ENCODE measurements at places on chromosomes 11 and 22. TPM values are rescaled to one million over a fixed set of nuclear protein-coding genes. Genes with fewer than 3 reads are reported as not detected.
A peak's percentile ranks its signal among the peaks of the same experiment; 100 is the strongest.

The GATD1 gene
- 15.0 TPM for polyA plus RNA-seq

The BLID gene
- polyA plus RNA-seq, result 0.94 TPM

The OR52I2 gene
- not detected for polyA plus RNA-seq

The TPBGL gene
- not detected for polyA plus RNA-seq

The CCS gene
- 26.7 TPM for polyA plus RNA-seq

The OTUB1 gene
- 99.0 TPM for polyA plus RNA-seq

The CASP12 gene
- polyA plus RNA-seq, result 0.25 TPM

The HTATIP2 gene
- polyA plus RNA-seq, result 29.2 TPM

The LINC01488 gene
- not detected for polyA plus RNA-seq

The CFAP300 gene
- 2.3 TPM for polyA plus RNA-seq

The GRIK4 gene
- polyA plus RNA-seq, result 0.55 TPM

The DDB1 gene
- 340 TPM for polyA plus RNA-seq

The TMEM86A gene
- polyA plus RNA-seq, result 0.47 TPM

The LRRN4CL gene
- polyA plus RNA-seq, result 5.7 TPM

The BTG4 gene
- not detected for polyA plus RNA-seq

- DNase-seq, result no peak
Observed at GRCh38 chr11:111099028-111099713, 146.4 kb upstream of the POU2AF2 start.

DNA sequence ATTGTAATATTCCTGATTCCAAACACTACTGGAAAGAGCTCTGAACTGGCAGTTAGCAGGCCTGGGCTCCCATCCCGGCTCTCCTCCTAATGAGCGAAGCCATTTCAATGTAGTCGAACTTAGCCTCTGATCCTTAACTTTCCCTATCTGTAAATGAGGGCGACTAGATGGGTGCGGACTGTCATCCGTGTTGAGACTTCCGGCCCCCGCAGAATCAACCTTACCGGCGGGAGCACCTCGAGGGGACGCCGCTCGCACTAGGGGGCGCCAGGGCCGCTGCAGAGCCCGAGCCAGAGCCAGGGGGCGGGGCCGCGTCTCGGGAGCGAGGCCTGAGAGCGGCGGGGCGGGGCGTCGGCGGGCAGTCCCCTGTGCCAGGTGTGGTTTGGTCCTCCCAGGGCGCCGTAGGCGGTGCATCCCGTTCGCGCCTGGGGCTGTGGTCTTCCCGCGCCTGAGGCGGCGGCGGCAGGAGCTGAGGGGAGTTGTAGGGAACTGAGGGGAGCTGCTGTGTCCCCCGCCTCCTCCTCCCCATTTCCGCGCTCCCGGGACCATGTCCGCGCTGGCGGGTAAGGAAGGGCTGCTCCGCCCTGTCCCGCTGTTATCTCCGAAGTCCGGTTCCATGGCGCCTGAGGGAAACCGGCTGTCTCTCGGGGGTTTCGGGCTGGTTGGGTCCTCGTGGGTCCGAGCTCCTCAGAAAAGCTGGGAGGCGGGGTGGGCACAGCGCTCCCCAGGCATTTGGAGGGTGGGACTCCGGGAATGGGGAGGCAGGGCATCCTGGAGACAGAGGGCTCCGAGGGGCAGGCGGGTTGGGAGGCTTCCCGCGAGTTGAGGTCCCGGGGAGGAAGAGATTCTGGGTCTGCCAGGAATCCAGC is at the start of gene LIMK2:
TSS of gene LIMK2 (plus strand) at position 437 of the 869 bp plus-strand sequence. CDS start at position 548, 111 bp downstream.
- peak; percentile 29 for DNase-seq

GRCh38 chr11:113173126-113173525 is 141.3 kb upstream of the TTC12 start:
- no peak for DNase-seq

DNA sequence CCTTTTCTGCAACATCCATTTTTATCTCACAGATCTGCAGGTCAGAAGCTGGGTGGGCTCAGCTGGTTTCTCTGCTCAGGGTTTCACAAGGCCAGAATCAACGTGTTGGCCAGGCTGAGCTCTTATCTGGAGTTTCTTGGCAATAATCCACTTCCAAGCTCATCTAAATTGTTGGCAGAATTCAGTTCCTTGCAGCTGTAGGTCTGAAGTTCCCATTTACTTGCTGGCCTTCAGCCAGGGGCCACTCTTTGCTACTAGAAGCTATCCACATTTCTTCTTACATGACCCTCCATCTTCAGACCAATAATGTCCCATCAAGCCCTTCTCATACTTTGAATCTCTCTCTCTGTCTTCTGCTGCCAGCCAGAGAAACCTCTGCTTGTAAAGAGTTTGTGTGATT is 103.5 kb downstream of the WNT11 start:
- DNase-seq, result no peak

DNA sequence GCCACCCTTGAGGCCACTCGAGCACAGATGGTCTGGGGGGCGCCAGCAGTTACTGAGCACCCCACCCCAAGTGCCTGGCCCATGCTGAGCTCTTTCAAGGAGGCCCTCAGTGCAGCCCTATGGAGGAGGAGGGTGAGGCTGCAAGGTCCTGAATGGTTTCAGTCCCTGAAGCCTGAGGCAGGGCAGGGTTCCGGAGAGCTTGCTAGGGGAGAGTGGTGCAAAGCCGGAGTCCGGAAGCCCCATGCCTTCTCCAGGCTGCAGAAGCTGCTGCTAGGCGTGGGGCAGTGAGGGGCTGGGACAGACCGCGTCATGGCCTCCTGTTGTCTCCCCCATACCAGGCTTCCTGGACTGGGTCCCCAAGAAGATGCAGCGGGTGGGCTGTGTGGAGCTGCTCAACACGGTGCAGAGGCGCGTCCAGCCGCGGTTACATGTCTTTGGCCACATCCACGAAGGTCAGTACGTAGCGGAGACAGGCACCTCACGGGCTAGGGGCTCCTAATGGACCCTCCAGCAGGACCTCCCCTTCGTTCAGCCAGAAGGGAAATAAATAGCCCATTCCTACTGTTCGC is 90.6 kb downstream of the MPPED1 start:
- DNase-seq, result no peak

DNA sequence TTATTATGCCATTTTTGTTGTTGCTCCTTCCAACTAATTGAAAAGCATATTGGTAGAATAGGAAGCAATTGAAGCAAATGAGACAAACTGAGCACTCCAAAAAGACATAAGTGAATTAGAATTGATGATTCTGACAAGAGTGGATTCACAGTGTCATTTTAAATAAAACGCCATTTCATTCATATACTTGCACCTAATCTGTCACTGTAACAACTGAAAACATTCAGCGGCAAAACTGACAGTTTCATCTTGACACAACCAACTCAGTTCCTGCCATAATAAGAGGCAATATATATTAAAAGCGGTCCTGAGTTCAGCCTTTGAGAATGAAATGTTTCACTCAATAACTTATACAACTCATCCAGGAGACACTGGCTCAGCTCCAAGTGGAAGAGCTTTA is 306.8 kb downstream of the CNTN5 start:
- no peak for DNase-seq

DNA sequence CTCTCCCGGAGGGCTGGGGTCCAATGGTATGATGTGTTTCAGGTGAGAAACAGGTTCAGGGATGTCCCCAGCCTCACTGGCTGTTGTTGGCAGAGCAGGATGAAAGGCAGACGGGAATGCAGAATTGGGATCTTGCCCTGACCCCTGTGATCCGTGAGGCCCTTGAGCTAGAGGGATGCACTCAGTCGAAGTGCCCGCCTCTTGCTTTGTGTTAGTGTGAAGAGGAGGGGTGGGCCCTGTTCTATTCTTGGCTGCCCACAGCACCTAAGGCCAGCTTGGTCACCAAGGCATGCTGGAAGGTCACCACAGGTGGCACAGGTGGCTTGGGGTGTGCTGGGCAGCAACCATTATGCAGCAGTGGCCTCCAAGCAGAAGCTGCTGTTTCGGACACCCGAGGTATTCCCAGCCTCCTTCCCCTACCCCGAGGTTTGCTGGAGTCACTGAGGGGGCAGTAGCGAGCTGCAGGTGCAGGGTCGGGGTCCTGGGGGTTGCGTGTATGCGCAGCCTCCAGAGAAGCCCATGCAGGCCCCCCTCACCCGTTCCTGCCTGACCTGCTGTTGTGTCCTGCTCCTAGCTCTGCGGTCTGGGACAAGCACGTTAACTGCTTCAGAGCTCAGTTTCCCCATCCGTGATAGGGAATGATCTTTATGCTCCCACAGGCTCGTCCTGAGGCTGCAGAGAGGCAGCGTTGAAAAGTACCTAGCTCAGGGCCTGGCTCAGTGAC is 13.0 kb downstream of the LRP5 start:
- no peak for DNase-seq

GRCh38 chr22:35904336-35904692 is 124.3 kb downstream of the RBFOX2 start:
- DNase-seq, result no peak

DNA sequence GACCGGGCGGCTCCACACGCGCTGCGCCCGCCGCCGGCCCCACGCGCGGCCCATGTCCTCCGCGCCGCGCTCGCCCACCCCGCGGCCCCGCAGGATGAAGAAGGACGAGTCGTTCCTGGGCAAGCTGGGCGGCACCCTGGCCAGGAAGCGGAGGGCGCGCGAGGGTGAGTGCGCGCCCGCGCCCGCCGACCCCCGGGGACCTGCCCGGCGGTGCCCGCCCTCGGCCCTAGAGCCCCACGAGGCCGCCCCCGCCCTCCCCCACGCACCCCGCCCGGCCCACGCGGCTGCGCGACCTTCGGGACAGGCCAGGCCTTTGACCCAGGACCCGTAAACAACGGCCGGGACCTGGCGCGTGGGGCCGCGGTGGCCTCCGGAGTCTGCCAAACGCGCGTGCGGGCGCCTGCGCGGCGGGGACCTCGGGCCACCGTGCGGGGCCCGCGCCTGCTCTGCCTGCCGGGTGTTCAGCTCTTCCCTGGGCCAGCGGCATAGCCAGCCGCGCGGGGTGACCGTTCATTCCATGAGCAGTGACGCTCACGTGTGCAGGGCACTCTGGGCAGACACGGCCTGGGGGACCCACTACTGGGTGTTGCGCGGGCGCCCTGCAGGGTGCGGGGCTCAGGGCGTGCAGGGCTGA is at the start of gene PARVB:
TSS of gene PARVB (plus strand) at position 15 of the 634 bp plus-strand sequence. CDS start at position 53, 38 bp downstream.
- no peak for DNase-seq

DNA sequence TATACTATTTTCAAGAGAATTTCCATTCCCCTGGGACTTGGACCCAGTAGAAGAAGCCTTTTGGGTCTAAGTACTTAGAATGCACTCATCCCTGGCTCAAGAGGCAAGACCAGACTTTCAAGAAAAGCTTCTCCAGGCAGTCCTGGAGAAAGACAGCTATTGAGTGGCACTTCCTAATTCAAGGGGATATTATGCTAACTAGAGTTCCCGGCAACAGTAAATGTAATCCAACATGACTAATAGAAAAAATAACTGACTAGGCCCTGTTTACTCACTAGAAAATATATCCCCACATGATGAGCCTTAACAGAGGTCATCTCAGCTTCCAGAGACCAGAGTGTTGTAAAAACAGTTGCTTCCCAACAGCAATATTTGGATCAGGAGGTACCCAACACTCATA is 47.2 kb upstream of the AKIP1 start:
- no peak for DNase-seq

DNA sequence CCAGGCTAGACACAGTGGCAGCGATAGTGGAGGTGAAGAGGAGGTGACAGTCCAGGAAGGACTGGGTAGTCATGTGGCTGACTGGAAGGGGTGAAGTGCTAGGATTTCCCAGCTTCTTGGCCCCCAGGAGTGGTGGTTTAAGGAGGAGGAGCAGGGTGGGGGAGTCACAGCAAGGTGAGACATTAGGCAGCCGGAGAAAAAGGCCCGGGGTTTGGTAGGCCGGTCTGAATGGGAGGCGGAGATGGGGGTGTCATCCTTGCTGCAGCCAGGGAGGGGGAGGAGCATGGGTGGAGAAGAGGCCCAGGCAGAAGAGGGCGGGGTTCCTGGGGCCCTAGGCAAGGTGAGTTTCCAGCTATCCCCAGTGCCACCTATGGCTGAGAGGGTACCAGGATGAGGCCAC is 6.1 kb downstream of the SIPA1 start:
- DNase-seq, result no peak

GRCh38 chr11:90318651-90319050 is 95.8 kb upstream of the CHORDC1 start:
- DNase-seq, result no peak

DNA sequence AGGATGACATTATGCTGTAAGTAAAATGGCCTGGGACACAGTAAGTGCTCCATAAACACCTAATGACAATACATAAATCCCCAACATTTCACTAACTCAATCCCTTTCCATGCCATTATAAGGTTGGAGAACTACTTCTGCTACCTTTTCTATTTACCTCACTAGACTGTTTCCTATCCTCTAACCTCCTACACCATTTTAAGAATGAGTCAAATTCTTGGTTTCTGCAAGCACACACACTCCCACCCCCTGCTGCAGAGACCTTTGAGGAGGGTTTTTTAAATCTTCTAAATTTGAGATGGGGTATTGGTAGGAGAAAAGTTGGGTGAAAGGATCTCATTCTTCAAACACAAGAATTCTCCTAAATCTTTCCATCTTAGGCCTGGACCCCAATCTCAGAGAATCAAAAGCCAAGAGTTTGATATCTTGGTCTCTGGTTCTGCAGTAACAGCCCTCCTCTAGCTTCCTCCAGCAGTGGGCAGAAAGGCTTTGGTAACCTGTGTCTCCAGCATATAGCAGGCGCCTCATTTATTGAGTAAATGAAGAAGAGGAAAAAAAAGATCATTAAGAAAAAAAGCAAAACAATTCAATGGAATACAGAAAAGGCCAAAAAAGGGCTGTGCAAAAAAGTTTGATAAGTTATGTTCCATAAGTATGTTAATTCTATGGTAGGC is 42.3 kb downstream of the SYTL2 start:
- no peak for DNase-seq

GRCh38 chr11:12871788-12872321 is 137.3 kb upstream of the RASSF10 start:
- DNase-seq, result no peak

GRCh38 chr11:2803186-2804091 is 82.1 kb downstream of the CDKN1C start:
- no peak for DNase-seq

GRCh38 chr11:36362902-36363301 is 66.8 kb downstream of the PRR5L start:
- peak; percentile 52 for DNase-seq

DNA sequence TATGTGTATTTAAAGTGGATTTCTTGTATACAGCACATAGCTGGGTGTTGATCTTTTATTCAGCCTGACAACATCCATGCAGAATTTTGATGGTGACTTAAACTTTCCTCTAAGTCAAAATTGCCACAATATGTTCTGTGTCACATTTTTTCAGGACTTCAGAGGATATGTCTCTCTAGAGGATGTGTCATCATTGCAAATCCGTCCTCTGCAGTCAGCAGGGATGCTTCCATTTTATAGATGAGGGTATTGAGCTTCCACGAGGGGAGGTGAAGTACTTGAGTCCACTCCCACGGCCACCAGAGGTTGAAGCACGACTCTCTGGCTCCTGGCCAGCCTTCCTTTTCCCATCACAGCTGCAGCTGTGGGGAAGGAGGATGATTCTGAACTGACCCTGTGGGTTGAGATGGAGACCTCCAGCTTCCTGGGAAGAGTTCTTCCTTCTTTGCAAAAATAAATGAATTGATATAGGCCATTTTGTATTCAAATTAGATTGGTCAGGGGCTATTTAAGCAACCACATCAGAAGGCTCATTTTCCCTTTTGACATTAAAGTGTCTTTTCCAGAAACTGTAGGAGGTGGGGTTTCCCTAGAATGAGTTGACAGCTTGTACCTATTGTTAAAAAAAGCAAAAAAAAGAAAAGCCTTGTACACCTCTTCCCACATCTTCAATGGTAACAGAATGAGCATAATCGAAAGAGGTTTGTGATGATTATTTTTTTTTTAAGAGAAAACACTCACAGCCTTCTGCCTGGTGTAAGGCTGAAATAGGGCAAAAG is 55.2 kb upstream of the MYEOV start:
- DNase-seq, result no peak

All from AG04450 (cell line).